Activated CD4-positive, CD25-positive, alpha-beta regulatory T cell (primary cell): ENCODE measurements at places on chromosomes 5 and 9.

DNA sequence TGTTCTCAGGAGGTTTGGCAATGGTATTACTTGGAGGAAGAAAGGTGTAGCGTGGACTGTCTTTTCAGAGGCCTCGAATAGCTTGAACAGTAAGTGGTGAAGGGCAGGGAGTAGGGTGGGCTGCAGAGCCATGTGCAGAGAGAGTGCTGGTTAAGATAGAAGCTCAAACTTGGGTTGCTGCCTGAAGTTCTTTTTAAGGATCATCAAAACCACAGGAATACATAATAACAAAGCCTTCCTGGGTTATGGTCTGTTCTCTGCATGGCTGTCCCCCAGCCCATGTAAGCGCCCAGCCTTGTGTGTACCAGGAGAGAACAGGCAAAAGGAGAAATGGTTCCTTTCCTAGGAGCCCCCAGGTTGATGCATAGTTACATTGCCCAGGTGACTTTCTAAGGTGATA is 43.9 kb downstream of the RCL1 start:
- no peak for DNase-seq

DNA sequence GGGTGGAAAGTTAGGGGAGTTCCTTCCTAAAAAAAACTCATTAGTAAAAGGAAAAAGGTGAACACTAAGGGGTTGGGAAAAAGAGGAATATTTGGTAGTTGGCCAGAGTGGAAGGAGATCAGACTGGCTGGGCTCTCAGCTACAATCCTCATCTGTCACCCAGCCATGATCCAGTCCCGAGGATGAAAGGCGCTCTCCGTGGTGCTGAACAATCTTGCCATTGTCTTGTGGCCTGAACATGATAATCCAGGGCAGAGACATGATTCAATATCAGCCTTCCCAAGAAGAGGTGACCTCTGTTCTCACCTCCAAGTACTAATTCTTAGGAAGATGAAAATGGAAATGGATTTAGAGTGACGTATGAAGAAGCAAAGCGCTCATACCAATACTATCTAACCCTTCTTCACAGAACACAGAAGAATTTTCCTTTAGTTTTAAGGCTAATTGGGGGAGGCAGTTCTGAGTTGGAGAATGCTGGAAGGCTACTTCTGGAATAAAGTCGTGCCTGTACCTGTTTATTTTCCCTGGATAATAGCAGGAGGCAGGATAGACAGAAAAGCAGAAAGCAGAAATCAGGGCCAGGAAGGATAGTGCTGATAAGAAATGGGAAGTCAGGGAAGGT is 36.6 kb upstream of the MYORG start:
- peak; percentile 3 for DNase-seq

DNA sequence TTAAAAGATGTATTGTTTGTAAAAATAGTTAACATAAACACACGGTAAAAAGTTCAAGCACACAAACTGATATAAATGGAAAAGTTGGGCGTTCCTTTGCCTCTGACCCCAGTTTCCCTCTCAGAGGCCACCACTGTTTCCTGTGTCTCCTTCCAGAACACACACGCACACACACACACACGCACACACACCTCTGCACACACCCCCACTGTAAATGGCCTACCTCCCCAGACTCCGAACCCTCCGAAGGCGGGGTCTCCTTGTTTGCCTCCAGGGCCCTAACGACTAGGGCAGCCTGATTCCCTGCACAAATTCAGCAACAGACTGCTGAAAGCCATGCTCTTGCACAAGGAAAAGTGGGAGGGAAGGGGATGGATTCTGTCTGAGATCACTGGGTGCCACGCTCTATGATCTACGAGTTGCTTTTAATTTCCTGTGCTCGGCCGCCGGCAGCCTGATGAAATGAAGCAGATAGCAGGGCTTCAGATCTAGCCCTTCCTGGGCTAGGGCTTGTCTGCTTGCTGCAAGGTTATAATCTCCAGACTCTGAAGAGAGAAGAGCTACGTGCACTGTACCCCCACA is 184.0 kb upstream of the IL12B start:
- DNase-seq: no peak

DNA sequence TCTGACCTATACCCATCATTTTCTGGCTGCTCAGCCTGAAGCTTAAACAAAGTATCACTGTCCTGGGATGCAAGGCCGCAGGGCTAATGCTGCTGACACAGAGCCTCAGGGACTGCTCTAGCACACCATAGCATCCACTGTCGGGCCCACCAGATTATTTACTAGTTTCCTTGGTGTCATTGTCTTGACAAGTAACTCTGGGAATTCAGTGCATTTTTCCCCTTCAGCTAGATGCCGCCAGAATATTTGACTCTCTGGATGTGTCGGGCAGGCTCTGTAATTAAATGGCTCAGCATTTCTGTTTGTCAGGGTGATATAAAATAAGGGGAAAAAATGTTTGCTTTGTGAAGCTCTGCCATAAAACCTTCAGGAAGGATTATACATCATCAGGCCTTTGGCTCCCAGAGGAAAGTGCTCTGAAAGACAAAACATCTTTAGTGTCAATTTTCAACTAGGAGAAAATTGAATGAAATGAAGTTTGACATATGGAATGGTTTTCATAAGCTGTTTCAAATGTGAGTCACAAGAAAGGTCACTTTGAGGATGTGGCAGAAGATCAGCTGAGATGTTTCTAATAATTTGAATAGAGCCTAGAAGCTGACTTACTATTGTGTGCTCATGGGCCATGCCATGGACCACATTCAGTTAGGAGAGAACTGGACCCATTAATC is 350.1 kb downstream of the TMEM232 start:
- no peak for DNase-seq

DNA sequence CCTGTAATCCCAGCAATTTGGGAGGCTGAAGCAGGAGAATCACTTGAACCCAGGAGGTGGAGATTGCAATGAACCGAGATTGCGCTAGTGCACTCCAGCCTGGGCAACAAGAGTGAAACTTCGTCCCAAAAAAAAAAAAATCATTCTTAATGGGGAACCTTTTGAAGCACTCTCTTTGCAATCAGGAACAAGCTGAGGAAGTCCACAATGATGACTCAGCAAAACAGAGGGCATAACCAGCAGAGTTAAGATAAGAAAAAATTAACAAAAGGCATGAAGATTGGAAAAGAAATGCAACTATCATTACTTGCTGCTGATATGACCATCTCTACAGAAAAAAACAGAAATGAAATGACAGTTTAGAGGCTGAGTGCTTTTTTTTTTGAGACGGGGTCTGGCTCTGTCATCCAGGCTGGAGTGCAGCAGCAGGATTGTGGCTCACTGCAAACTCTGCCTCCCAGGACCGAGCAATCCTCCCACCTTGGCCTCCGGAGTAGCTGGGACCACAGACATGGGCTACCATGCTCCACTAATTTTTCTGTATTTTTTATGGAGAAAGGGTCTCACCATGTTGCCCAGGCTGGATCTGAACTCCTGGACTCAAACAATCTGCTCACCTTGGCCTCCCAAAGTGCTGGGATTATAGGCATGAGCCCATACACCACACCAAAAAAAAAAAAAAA is 88.0 kb downstream of the FNBP1 start:
- DNase-seq: no peak

DNA sequence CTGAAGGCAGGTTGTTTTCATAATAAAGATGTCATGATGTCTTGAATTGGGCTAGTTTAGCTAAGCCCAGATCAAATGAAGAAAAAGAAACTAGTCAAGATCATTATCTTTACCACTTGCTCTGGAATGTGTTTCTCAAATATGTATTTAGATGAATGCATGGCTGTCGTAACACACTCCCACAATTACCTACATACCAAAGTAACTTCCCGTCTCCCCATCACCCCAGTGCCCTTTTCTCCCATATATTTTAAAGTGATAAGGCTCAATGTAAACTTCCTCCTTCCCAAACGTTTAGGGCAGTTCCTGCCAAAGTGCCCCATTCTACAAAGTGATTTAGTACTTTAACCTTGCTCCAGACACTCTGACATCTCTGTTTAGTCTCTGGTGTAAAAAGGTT is 61.4 kb downstream of the SLC1A3 start:
- no peak for DNase-seq

DNA sequence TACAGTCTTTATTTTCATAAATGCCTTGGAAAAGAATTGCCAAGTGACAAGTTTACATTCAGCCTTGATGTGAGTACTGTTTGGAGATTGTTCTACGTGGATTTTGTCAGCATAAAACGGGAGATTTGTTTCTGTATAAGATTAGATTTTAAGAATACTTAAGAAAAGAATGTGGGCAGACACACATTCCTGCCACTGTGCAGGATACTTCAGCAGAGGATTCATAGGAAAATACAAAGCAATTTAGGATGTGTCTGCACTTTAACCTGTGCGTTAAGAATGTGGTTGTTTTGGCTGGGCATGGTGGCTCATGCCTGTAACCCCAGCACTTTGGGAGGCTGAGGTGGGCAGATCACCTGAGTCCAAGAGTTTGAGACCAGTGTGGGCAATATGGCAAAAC is 37.2 kb downstream of the GPR107 start:
- DNase-seq: no peak

GRCh38 chr5:52024359-52024758 is 641.1 kb downstream of the ISL1 start:
- no peak for DNase-seq

DNA sequence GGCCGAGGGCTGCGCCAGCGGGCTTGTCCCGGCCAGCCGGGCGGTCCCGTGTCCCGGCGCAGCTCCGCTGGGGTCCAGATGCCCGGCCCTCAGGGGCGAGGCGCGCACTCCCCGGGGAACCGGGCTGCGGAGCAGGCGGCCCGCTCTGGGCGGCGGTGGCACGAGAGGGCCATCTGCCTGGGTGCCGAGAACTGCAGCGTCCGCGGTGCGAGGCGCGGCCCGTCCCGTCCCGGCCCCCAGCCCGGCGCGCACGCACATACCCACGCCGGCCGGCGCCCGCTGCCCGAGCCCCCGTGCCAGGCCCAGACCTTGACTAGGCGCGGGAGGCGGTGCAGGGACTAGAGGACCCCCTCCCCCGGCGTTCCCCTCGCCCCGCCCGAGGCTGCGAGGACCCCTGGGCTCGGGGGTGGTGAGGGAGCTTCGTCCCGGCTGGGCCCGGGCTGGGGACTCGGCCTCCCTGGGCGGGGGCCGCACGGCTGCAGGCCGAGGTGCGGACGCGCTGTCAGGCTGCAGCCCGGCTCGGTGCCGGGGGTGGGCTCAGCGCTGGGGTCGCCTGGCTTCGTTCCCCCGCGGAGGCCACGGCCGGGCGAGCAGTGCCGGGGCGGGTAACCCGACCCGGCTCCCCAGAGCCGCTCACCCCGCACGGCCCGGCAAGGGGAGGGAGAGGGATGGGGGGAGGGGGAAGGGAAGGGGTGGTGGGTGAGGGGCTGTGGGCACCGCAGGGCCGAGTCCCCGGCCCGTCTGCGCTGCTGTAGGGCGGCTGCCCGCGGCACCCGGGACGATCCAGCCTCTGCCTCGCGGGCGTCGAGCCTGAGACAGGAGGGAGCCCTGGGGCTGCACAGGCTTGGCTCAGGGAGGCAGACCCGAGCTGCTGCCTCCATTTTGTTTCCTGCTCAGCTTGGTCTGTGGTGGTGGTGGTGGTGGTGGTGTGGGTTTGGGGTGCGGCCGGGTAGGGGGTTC is 1.2 kb upstream of the NSD1 start:
- peak; percentile 40 for DNase-seq
